ENCODE measurements at places on chromosomes 7 and 10. TPM values are rescaled to one million over a fixed set of nuclear protein-coding genes. Genes with fewer than 3 reads are reported as not detected.
A peak's percentile ranks its signal among the peaks of the same experiment; 100 is the strongest.

COL13A1 gene
- 0.86 TPM for total RNA-seq

GRCh38 chr10:99917963-99918825 lies 91.6 kb downstream of the DNMBP start:
- peak; percentile 66 for DNase-seq

GRCh38 chr10:89115876-89116627 lies 91.1 kb downstream of the CH25H start:
- peak; percentile 69 for DNase-seq

DNA sequence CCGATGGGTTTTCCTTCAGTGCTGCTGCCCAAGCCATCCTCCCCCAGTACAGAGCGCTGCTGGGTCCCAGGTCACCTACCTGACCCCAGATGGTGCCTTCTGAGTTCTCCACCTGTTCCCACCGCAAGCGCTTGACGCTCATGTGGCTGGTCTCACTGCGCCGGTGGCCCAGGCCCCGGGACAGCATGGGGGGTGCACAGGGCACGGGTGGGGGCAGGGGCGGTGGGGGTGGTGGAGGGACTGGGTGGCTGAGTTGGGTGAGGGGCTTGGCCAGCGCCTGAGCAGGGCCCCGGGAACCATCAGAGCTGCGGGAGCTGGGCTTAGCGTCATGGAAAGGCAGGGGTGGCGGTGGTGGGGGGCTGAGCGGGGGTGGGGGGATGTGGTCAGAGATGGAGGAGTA lies 43.4 kb downstream of the GRID2IP start:
- no peak for DNase-seq

ITPRID1 gene
- not detected for total RNA-seq

DNA sequence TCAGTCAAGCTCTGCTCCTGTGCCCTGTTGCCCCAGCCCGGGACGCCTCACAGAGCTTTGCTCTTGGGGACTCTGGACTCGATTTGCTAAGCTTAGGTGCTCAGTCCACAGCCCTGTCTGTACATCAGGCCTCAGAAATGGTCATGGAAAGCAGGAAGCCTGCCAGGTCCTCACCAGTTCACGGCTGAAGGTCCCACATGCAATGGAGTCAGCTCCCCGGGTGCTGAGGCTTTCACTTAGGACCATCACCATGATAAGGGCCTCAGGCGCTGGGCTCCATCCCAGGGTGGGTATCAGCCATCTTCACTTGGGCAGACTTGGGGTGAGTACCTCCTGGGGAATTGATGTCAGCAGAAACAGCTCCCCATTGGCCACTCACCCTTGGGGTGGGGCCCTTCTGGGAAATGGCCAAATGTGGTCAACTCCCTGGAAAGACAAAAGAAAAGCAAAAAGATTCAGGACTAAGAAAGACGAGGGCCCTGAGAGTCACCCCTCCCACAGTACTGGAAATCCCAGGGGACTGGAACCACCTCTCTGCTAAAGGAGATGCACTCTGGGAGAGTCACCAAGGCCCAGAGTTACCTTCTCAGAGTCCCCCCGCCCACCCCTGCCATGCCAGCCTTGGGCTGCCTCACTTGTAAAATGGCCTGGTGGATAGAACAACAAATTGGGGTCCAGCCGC lies 37.6 kb downstream of the FAM53B start:
- DNase-seq = no peak
